Vagina (tissue), 2 donors: ENCODE measurements at places on chromosomes 6 and 20.

DNA sequence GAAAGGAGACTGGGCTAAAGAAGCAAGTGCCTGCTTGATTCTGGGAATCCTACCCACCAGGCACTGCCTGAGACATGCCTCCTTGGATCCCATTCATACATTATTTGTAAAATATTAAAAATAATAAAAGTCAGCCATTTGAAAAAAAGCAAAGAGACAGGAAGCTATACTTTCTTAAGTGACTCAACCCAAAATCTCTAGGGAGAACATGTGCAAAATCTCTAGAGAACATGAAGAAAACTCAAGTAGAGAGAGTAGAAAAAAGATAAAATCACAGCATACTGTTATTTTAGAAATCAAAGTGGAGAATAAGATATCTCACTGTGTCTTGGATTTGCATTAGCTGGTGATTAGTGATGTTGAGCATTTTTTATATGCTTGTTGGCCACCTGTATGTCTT, 197.2 kb upstream of the GGTLC1 start:
- H3K4me1 ChIP-seq, result no peaks in the 10 kb centered on the region
- no peak overlapping the region for H3K4me3 ChIP-seq
- no peaks in the 10 kb centered on the region for H3K27me3 ChIP-seq
- H3K36me3 ChIP-seq, result no peaks in the 10 kb centered on the region

GRCh38 chr6:23307516-23307915, 738.1 kb downstream of the HDGFL1 start:
- no peaks in the 10 kb centered on the region for H3K36me3 ChIP-seq
- H3K27ac ChIP-seq, result no peak overlapping the region
- H3K4me1 ChIP-seq, result no peaks in the 10 kb centered on the region

GRCh38 chr6:123925350-123925749, 121.7 kb downstream of the NKAIN2 start:
- H3K4me3 ChIP-seq, result no peak overlapping the region
- H3K4me1 ChIP-seq, result no peaks in the 10 kb centered on the region
- H3K27ac ChIP-seq, result no peak overlapping the region
- no peak for DNase-seq

DNA sequence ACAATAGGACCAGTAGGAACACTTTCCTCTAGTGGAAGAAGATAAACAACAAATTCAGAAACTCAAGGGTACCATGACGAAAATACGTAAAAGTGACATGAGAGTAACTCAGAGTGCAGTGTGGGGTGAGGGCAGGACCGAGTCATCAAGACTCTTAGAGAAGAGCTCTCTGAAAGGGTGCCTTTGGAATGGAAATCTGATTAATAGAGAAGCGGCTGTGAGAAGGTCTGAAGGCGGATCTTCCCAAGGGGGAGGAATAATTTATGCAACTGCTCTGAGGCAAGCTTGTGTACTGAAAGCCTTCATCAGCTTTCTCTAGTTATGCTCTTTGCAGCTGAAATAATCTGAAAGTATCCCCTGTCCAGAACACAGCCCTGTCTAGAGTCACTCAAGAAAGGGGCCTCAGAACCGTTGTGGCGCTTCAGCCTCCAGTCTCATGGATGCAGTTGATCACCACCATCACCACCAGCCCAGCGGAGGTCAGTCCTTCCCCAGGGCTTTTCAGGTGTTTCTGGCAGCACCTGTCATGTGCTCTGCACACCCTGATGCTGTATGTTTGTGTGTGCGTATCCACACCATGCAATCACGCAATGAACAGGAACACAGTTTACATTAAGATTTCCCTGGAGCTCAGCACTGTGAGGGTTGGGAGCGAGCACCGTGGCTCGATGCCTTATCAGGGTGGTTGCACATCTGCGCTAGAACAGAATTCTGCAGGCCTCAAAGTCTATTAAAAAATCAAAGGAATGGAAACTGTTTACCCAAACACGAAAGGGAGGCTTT, 396.5 kb downstream of the SMOC2 start:
- no peaks in the 10 kb centered on the region for H3K36me3 ChIP-seq
- no peak overlapping the region for H3K4me3 ChIP-seq
- no peaks in the 10 kb centered on the region for H3K4me1 ChIP-seq
- no peak for DNase-seq

- H3K4me1 ChIP-seq, result peaks cover 33% of the 10 kb centered on the region
- DNase-seq, result no peak
- no peaks in the 10 kb centered on the region for H3K27me3 ChIP-seq
- H3K27ac ChIP-seq, result peak overlapping the region; percentile 73
These were observed 9.3 kb upstream of the ID1 start for GRCh38 chr20:31595654-31596411.

- DNase-seq, result no peak
- H3K27ac ChIP-seq, result no peak overlapping the region
- H3K4me3 ChIP-seq, result no peak overlapping the region
- no peaks in the 10 kb centered on the region for H3K36me3 ChIP-seq
- peaks cover 4% of the 10 kb centered on the region for H3K4me1 ChIP-seq
- no peaks in the 10 kb centered on the region for H3K27me3 ChIP-seq
These were observed 34.0 kb downstream of the BMP5 start for GRCh38 chr6:55841341-55841740.

- H3K27ac ChIP-seq, result no peak overlapping the region
- H3K27me3 ChIP-seq, result no peaks in the 10 kb centered on the region
- H3K36me3 ChIP-seq, result no peaks in the 10 kb centered on the region
- no peak overlapping the region for H3K4me3 ChIP-seq
These were observed 5.9 kb upstream of the NQO2 start for GRCh38 chr6:2993755-2994317.

DNA sequence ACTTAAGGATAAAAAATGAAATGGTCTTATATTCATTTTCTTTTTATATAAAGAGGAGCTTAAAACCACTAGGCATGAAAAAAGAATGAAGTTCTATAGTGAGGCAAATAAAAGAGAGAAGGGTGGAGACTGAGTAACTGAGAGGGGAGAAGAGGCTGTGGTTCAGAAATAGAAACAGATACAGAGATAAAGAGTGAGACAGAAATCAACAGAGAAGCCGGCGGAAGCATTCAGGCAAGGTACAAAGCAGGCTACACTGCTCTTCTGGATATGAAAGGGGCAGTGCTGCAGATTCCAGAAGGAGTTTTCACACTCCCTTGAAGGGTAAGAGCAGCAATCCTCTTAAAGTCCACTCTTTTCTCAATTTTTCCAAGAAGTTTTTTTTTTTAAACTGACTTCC, 29.9 kb downstream of the NFATC2 start:
- H3K4me1 ChIP-seq, result no peaks in the 10 kb centered on the region
- no peak for DNase-seq
- H3K27ac ChIP-seq, result no peak overlapping the region

GRCh38 chr6:132612449-132613108, 11.5 kb downstream of the TAAR2 start:
- no peaks in the 10 kb centered on the region for H3K27me3 ChIP-seq
- H3K4me1 ChIP-seq, result no peaks in the 10 kb centered on the region
- no peak overlapping the region for H3K27ac ChIP-seq

DNA sequence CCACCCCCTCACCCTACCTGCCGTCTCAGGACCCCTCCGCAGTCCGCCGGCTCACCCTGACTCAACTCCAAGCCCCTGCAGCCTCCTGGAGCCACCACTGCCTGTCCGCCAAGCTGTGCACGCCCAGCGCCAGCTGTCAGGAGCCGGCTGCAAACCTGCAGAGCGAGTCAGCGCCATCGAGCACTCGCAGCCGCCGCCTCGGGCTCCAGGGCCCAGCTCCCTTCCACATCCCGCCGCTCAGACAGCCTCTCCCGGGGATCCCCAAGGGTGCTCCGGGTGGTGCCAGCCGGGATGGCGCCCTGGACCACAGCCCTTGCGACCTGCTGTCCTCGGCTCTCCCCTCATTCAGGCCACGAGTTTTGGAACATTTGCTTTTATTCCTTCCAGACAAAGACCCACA, 4.3 kb downstream of the TNNC2 start:
- no peaks in the 10 kb centered on the region for H3K36me3 ChIP-seq
- peak overlapping the region; percentile 36 for H3K27ac ChIP-seq
- no peaks in the 10 kb centered on the region for H3K27me3 ChIP-seq
- DNase-seq, result no peak

DNA sequence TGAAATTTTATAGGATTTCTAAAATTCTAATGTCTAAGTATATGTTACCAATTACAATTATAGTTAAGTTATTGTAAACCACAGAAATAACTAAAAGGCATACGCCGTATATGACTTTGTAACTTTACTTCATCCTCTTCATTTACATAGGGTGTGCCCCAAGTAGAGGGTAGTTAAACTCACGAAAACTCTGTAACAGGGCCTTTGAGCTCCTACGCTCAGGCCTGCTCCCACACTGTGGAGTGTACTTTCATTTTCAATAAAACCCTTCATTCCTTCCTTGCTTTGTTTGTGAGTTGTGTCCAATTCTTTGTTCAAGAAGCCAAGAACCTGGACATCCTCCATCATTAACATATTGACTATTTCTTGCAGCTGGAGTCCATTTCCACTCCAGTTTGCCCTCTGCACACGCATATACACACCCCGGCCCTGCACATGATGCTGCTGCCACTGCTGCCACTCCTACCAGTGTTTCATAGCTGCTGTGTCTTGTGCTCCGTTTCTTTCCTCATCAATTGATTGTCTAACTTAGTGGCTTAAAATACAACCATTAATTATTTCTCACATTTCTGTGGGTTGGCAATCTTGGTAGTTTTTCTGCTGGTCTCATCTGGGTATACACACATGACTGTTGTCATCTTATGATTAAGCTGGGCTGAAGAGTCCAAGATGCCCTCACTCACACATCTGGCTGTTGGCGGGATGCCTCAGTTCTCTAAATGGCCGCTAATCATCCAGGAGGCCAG, 33.0 kb upstream of the SCP2D1 start:
- H3K4me3 ChIP-seq, result no peak overlapping the region
- no peak for DNase-seq
- H3K27ac ChIP-seq, result no peak overlapping the region
- H3K36me3 ChIP-seq, result no peaks in the 10 kb centered on the region
- H3K4me1 ChIP-seq, result no peaks in the 10 kb centered on the region
- no peaks in the 10 kb centered on the region for H3K27me3 ChIP-seq

- H3K36me3 ChIP-seq, result no peaks in the 10 kb centered on the region
- no peaks in the 10 kb centered on the region for H3K27me3 ChIP-seq
- DNase-seq, result no peak
- H3K27ac ChIP-seq, result no peak overlapping the region
- H3K4me1 ChIP-seq, result no peaks in the 10 kb centered on the region
These were observed 488.9 kb upstream of the CITED2 start for GRCh38 chr6:139863346-139863745.

DNA sequence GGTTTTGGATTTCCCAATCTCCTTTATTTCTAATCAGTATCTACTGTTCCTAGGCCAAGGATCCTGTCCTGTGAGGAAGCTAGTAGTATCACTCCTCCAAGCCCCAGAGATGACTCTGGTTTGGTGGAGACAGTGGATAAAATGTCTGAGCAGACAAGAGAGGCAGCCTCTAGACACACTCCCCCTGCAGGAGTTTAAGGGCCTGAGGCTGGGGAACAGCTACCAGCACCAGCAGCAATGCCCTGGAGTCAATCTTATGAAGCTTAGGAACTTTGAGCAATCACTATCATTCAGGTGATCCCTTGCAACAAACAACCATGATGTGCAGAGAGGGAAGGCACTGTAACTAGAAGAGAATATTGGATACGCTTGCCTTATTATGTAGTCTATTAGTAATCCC, 384.7 kb upstream of the ID4 start:
- no peak for DNase-seq
- no peak overlapping the region for H3K4me3 ChIP-seq

GRCh38 chr6:25324066-25324762, 45.0 kb downstream of the CARMIL1 start:
- H3K36me3 ChIP-seq, result no peaks in the 10 kb centered on the region
- DNase-seq, result no peak
- H3K4me1 ChIP-seq, result peaks cover 15% of the 10 kb centered on the region
- H3K27ac ChIP-seq, result no peak overlapping the region

GRCh38 chr6:113461153-113461932, 395.8 kb upstream of the MARCKS start:
- H3K27ac ChIP-seq, result no peak overlapping the region
- no peak for DNase-seq
- H3K27me3 ChIP-seq, result no peaks in the 10 kb centered on the region
- no peaks in the 10 kb centered on the region for H3K4me1 ChIP-seq

- no peak for DNase-seq
- no peaks in the 10 kb centered on the region for H3K36me3 ChIP-seq
- no peaks in the 10 kb centered on the region for H3K4me1 ChIP-seq
These were observed 76.8 kb upstream of the OGFRL1 start for GRCh38 chr6:71211799-71212198.

GRCh38 chr20:33728463-33728862, 3.3 kb upstream of the ZNF341 start:
- H3K27me3 ChIP-seq, result no peaks in the 10 kb centered on the region
- DNase-seq, result no peak
- H3K4me1 ChIP-seq, result peaks cover 19% of the 10 kb centered on the region
- no peaks in the 10 kb centered on the region for H3K36me3 ChIP-seq
- no peak overlapping the region for H3K4me3 ChIP-seq

DNA sequence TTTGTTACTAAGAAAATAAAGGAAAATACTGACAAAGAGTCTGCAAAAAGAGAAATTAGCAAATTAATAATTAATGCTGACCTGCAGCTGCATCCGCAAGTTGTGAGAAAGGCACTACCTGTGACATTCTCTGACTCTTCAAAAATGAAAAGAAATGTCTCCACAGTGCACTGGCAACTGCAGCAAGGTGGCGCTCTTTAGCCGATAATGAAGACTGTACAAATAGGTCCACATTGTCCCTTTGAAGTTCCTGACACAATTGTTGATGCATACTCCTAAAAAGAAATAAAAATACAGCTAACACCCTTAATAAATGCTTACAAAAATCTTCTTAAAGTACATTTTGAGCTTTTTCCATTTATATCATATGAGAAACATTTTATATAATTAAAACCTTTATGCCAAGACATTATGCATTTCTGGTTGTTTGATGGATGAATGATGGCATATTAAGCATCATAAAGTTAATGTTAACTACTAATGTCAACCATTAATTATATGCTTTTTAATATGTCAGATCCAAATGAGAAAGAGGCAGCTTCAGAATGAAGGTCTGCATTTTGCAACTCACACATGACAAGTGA, 96.5 kb downstream of the MMS22L start:
- no peaks in the 10 kb centered on the region for H3K4me1 ChIP-seq
- no peak overlapping the region for H3K4me3 ChIP-seq
- H3K27ac ChIP-seq, result no peak overlapping the region
- no peaks in the 10 kb centered on the region for H3K27me3 ChIP-seq

- no peaks in the 10 kb centered on the region for H3K27me3 ChIP-seq
- H3K27ac ChIP-seq, result peak overlapping the region; percentile 97
- H3K4me1 ChIP-seq, result peaks cover 49% of the 10 kb centered on the region
- no peaks in the 10 kb centered on the region for H3K36me3 ChIP-seq
These were observed 3.9 kb upstream of the PHF20 start for GRCh38 chr20:35767683-35768481.

DNA sequence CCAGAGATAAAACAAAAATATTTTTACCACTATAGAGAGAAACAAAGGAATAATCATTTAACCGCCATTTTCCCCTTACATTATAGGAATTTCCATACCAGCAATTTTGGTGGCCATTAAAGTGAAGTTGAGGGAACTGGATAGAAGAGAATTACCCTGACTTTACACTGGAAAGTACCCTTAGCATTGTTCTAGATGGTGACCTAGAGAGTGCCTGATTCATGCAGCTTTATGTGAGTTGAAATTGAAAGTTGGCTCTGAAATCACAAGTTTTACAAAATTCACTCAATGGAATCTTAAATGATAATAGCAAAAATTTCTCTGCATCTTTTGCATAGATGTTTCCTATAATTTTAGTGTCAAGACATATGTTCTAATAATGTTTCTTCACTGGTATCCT, 55.7 kb upstream of the PREP start:
- no peaks in the 10 kb centered on the region for H3K27me3 ChIP-seq
- H3K36me3 ChIP-seq, result no peaks in the 10 kb centered on the region
- no peak for DNase-seq
- no peaks in the 10 kb centered on the region for H3K4me1 ChIP-seq
